Activated naive CD8-positive, alpha-beta T cell treated with anti-CD3 and anti-CD28 coated beads, Interleukin-2, amount 10 ng/mL, durations not matched to agents 7 days and 5 days (primary cell): ENCODE measurements at places on chromosomes 4 and X. TPM values are rescaled to one million over a fixed set of nuclear protein-coding genes. Genes with fewer than 3 reads are reported as not detected.

The RBMXL3 gene
- not detected for total RNA-seq

DNA sequence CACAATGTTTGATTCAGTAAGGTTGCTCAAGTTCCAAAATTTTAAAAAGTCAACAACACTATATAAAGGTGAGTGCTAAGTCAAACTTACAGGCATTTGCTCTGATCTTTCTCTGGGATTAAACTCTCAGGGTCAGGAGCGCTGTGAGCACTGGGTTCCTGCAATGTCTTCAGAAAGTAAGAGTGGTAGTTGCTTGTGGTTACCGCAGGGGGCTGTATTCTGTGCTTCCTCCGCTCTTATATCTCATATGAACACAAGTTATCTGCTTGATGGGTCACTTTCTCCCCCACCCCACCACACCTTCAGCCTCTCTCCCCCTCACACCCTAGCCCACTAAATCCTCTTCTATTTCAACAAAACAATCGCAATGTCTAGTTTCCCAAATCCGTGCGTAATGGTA, 116.4 kb upstream of the IGSF1 start:
- no peaks in the 10 kb centered on the region for H3K36me3 ChIP-seq
- H3K27me3 ChIP-seq, result no peaks in the 10 kb centered on the region
- no peak overlapping the region for H3K4me3 ChIP-seq
- H3K4me1 ChIP-seq, result no peaks in the 10 kb centered on the region

- peaks cover 4% of the 10 kb centered on the region for H3K4me1 ChIP-seq
- no peak for DNase-seq
- no peak overlapping the region for H3K4me3 ChIP-seq
- H3K36me3 ChIP-seq, result no peaks in the 10 kb centered on the region
- no peak overlapping the region for H3K27ac ChIP-seq
Measured at GRCh38 chrX:13433298-13433605, 113.4 kb upstream of the ATXN3L start.

GRCh38 chrX:78687586-78687985, 28.5 kb upstream of the RTL3 start:
- no peaks in the 10 kb centered on the region for H3K4me1 ChIP-seq
- DNase-seq, result no peak

GRCh38 chrX:2576793-2577192, 76.0 kb upstream of the DHRSX start:
- H3K27ac ChIP-seq, result no peak overlapping the region
- no peak for DNase-seq
- no peak overlapping the region for H3K4me3 ChIP-seq
- peaks cover 1% of the 10 kb centered on the region for H3K4me1 ChIP-seq
- peaks cover 19% of the 10 kb centered on the region for H3K27me3 ChIP-seq
